ENCODE measurements at places on chromosomes 13 and 19.
A peak's percentile ranks its signal among the peaks of the same experiment; 100 is the strongest.

GRCh38 chr13:23828866-23829265, 60.3 kb downstream of the MIPEP start:
- no peak for DNase-seq

DNA sequence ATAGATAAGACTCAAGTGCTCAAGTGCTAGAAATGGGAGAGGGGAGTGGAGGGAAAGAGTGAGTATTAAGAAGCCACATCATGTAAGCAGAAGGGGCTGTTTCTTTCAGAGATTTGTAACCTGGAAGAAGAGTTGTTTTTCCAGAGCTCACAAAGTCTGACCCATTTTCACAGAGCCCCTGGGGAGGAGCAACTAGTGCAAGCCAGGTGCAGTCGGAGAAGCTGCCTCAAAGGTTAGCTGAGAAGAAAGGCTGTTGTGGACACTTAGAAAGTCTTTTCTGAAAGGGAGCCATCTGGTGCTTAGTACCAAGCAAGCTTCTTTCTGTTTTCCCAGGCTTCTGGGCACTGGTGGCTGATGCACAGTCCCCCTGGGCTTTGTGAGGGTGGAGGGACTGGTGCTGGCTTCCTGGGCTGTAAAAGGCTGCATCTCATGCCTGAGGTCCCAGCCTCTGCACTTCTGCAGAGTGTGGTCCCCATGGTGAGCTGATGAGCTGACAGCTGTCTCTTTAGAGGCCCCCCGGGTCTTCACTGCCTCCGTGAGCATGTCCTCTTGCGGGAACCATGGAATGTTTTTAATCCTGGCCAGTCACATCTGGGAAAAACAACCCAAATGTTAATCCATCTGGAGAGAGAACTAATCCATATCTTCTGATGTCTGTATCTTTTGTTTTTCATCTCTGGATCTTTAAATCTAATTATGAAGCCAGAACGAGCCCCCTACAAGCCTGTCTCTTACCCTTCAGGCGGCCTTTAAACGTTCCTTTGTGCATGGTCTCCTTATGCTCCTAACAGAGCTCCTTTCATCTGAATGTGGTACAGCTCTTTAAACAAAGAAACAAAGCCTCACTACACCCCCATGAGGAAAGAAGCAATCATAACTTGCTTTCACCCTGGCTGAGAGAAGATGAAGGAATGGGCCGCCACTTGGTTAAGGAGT, 40.2 kb downstream of the OLFM4 start:
- peak; percentile 34 for DNase-seq

- peak; percentile 81 for DNase-seq
These were observed 213.3 kb downstream of the KCNRG start for GRCh38 chr13:50228527-50228926.

GRCh38 chr13:113186061-113186900, 22.2 kb downstream of the PCID2 start:
- DNase-seq = no peak

DNA sequence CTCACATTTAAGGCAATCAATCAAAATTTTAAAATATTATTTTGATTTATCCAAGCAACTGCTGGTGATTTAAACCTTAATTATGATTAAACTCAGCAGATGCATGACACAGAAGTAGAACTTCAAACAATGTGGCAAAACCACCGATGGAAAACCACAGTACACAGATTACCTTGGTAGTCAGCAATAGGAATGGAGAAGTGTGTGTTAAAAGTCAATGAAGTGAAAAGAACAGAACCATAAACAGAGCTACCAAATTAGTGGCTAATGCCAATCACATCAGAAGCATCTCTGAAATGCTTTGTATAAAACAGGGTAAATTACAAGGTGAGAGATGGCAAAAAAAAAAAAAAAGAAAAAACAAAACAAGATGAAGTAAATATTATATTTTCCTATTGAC, 31.2 kb downstream of the KATNAL1 start:
- no peak for DNase-seq

DNA sequence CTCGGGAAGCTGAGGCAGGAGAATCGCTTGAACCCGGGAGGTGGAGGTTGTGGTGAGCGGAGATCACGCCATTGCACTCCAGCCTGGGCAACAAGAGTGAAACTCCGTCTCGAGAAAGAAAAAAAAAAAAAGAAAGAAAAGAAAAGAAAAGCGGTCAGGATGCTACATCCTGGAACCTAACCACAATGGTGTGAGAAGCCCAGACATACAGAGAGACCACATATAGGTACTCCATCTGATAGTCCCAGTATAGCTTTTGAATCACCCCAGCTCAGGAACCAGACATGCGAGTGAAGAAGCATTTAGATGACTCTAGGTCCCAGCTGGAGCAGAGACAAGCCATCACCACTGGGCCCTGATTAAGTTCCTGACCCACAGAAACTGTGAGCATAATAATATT, 3.2 kb downstream of the IFNL1 start:
- DNase-seq = no peak

Data from SK-N-DZ (cell line).